Fibroblast of skin of scalp (primary cell): ENCODE measurements at places on chromosomes 16 and 17.
A peak's percentile ranks its signal among the peaks of the same experiment; 100 is the strongest.

DNA sequence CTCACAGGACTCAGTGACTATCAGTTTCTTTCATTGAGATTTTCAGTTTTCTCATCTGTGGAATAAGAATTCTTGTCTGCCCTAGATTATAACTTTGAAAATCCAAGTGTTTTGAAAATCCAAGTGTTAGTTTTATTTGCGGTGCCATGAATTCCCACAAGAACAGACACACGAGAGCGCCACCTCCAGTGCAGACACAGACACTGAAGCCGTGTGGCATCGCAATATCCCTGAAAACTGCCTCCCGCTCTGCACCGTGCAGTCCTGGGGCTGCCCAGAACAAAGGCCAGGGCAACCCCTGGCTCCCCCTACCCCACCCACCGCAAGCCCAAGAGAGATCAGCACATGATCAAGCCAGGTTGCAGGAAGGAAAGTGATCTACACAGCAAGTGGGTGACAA, 229.5 kb upstream of the ASIC2 start:
- DNase-seq: no peak

- peak; percentile 61 for DNase-seq
Measured at GRCh38 chr17:44522883-44523671, 19.9 kb upstream of the GPATCH8 start.

- no peak for DNase-seq
Measured at GRCh38 chr16:27491894-27492587, 57.7 kb downstream of the GTF3C1 start.

DNA sequence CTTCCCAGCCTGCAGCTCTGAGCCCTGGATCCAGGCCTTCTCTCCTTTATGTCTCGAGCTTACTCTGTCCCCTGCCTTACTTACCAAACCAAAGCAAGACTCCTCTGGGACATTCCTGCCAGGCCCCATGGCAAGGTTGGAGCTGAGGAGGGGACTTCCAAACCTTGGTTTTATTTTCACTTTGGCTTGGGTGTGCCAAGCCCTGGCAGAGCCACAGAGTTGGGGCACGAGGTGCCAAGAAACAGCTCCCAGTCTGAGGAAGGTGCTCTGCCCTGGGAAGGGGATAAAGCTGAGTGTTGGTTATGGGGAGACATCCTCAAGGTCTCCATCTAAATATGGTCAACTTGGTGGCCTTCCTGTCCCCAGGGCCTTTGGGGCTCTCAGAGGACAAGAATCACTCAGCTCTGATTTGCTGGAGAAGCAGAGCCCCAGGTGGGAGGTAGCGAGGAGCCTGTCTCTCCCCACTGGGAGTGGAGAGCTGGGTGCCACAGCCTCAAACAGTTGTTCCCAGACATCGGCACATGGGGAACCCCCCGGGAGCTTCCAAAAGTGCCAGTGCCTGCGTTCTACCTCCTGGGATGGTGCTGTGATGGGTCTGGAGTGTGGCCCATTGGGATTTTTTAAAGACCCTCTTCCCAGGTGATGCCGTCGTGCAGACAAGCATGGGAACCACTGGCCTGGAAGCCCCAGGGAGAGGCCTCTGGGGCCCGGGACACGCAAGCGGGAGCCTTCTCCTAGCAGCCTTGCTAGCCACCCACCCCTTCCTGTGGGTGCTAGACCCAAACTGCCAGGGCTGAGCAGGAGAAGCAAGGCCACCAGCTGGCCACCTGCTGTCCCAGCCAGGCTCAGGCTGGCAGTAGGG, 10.3 kb downstream of the NLRC5 start:
- DNase-seq: no peak

DNA sequence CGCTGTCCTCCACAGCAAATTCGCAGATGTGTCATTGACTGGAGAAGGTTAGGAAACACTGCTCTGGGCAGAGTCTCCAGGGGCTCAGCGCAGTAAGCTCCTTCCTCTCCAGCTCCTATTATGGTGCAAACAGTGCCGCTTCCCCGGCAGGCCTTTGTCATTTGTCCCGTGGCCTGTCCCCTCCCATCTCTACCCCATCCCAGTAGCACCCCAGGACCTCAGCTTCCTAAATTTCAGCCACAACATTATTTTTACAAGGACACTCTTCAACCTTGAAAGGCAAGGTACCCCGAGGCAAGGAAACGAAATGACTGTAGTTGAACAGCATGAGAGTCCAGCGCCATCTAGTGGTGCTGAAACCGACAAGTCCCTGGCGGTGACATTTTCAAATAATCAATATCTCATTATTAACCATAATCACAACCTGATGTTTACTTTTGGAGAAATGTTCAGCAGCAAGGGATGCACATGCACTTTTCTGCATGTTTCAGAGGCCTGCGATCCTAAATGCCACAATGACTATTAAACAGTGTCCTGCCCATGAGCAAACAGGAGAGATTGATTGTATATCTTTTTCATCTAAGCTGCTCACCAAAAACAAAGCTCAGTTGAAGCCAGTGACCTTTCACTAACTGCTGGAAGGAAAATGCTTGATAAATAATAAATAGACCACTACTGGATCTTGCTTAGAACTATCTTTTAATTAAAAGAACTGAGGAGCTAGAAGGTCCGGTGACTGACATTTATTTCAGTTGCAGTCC, 16.5 kb downstream of the MRPS23 start:
- peak; percentile 69 for DNase-seq

- DNase-seq: no peak
Measured at GRCh38 chr16:23365602-23366240, 63.6 kb downstream of the SCNN1B start.

DNA sequence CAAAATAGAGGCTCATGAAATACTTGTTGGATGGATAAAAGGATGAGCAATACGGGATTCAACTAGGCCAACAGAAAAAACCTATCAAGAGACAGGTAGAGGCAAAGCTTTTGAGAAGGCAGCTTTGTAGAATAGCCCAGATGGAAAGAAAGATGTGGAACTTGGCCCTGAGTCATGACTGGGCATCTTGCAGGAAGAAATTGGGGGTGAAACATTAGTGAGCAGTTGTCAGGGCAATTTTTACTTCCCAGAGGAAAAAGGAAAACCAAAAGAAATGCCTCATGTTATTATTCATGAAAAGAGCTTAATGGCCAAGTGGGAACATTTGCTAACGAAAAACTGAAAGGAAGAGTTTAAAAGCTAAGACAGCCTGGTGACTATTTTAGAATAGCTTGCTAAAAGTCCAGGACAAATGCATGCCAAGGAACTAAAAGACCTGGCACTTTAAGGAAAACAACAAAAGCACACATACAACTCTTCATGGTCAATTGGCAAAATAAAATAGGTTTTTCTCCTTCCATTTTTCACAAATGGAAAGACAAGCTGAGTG, 180.1 kb downstream of the HS3ST3A1 start:
- no peak for DNase-seq

DNA sequence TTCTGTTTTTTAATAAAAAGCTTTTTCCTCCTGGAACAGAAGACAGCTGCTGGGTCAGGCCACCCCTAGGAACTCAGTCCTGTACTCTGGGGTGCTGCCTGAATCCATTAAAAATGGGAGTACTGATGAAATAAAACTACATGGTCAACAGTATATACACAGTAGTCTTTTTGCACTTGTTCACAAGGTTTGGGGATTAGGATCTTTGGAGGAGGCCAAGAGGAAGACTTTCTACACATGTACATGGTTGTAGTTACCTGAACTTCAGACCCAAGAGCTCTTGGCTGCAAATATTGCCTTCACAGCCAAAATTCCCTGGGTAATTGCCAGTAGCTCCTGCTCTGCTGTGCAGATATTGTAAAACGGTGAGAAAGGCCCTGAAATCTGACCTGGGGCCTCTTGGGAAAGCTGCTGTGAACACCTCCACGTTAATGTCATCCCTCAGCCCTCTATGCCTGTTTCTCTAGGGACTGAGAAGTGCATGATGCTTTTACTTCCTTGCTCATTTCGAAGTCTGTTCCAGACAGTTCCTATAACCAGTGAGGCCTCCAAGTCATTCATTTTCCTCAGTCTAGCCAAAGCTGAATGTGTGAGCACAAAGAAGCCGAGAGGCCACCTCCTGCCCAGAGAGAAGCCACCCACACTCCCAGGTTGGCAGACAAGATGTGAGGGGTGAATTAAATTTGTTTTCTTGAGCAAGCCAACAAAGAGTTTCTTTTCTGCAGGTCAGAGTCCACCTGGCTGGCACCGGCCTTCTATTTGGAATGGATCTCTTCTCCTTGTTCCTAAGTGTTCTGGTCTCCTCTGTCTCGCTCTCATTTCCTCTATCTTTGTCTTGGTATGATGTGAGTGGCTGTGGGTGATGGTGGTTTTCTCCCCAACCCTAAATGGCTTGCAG, 15.9 kb downstream of the ANKRD40 start:
- DNase-seq: no peak

GRCh38 chr17:5759501-5759925, 175.2 kb upstream of the NLRP1 start:
- no peak for DNase-seq
